Effector memory CD8-positive, alpha-beta T cell (primary cell): ENCODE measurements at places on chromosomes 6 and 20.

- no peak for DNase-seq
These were observed 161.5 kb upstream of the HEY2 start for GRCh38 chr6:125587666-125588632.

GRCh38 chr20:14775778-14776177, 438.4 kb upstream of the FLRT3 start:
- DNase-seq = no peak

DNA sequence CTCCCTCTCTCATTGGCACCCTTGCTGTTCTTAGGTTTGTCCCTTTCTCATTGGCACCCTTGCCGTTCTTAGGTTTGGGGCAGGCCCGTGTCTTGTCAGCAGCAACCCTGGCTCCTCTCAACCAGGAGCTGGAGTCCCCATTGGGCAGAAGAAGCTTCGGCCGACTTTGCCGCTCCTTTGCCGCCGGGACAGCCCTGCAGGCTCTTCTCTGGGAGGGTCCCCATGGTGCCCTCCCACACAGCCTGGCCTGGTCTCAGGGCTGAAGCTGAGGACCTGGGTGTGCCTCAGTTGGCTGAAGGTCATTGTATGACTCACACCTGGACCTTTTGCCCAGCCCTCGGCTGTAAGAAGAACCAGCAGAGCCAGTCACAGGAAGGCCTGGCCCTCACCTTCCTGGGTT, 59.6 kb downstream of the PPP1R14C start:
- no peak for DNase-seq

GRCh38 chr20:1431158-1431557, 35.5 kb downstream of the NSFL1C start:
- DNase-seq = no peak

DNA sequence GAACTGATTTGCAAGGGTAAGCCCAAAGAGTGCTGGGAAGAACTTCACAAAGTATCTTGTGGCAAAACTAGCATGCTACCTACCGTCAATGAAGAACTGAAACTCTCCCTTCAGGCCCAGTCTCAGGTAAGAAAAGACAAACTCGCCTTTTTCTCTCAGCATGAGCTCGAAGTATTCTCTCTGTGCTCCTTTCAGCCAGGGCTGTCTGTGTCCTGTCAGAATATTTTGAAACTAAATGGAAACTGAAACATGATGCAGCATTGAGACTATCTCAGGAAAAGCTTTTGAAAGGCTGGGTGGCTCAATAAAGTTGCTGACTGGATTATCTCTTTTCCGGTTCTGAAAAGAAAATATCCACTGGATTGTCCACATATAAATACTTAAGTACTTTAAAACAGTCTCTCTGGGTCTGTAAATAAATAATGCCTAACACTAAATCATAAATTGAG, 696 bp downstream of the CALHM5 start:
- DNase-seq = no peak

- no peak for DNase-seq
These were observed 480.0 kb upstream of the JARID2 start for GRCh38 chr6:14765721-14766390.

- no peak for DNase-seq
These were observed 13.9 kb upstream of the ADGRF5 start for GRCh38 chr6:46935687-46936086.

DNA sequence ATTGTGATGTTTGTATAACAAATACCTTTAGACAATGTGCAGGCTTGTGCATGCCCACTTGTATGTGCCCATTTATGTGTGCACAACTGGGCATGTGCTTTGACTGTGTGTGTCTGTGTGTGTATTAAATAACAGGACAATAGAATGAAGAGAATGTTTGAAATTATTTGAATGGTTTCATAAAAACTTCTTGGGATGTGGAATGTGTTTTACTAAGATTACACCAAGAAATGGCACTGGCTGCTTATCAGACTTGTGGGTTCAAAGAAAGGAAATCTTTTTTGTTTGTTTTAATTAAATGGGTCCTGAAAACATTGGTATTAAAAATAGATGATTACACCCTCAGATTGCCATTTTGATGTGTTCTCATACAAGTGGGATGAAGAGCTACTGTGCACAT, 191.6 kb upstream of the CCN2 start:
- no peak for DNase-seq

DNA sequence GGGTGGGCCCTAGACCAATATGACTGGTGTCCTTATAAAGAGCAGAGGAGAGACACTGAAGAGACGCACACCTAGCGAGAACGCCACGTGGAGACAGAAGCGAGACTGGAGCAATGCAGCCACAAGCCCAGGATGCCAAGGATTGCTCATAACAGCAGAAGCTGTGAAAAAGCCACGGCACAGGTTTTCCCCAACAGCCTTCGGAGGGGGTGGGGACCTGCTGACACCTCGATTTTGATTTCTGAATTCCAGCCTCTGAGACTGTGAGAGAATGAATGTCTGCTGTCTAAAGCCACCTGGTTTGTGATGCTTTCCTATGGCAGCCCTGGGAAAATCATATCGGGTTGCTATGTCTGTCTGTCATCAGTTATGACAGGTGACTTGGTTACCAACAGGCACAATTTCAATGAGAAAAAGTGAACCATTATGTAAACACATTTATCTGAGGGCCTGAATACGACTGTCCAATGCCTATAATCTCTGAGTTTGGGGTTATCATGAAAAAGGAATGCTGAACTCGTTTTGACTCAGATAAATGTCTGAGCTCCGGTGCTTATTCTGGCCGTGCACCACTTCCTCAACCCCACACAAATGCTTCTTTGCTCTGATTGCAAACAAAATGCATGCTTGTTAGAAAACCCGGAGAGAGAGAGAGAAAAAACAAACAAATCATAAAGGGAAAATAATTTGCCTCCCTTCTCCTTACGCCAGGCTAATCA, 769.7 kb downstream of the PTPRT start:
- no peak for DNase-seq

DNA sequence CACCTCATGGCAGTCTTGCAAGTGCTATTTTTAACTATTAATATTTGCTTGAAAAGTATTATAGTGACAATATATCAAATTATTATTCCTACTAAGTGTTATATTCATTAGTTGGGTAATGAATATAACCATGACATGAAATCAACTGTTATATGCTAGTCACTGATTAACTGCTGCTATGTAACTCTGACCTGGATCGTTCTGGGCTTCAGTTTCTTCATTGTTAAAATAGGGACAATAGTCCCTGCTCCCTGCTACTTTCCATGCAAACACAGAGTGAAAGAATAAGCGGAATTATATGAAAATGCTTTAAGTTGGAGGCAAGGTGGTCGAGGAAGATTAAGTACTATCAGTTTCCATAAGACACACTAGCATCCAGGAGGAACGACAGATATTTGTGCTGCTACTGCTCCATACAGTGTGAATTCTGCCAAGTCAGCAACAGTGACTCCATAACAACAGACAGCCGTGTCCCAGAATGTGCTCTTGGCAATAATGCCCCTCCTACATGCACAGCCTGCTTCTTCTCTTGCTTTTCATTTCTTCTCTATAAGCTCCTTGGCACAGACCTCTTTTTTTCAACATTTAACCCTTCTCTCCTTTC, 107.2 kb downstream of the CHD6 start:
- no peak for DNase-seq

GRCh38 chr6:44731485-44732095, 344.1 kb downstream of the CDC5L start:
- no peak for DNase-seq

DNA sequence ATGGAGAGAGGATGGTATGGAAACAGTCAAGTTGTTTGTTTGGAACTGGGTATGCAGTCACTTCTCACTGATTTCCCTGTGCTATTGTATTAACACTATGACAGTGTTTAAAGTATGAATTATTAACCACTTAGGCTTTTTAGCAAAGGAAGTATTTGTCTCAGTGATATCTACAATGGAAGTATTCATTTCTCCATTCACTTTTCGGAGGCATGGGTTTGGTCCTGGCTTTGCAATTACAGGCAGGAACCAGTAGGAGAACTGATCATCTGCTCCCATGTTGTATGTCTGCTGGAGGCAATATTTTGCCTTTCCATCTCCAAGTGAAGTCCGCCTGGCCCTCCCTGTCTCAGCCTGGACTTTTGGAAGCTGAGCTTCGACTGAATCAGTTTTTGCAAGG, 30.6 kb upstream of the EXOC2 start:
- DNase-seq = no peak

DNA sequence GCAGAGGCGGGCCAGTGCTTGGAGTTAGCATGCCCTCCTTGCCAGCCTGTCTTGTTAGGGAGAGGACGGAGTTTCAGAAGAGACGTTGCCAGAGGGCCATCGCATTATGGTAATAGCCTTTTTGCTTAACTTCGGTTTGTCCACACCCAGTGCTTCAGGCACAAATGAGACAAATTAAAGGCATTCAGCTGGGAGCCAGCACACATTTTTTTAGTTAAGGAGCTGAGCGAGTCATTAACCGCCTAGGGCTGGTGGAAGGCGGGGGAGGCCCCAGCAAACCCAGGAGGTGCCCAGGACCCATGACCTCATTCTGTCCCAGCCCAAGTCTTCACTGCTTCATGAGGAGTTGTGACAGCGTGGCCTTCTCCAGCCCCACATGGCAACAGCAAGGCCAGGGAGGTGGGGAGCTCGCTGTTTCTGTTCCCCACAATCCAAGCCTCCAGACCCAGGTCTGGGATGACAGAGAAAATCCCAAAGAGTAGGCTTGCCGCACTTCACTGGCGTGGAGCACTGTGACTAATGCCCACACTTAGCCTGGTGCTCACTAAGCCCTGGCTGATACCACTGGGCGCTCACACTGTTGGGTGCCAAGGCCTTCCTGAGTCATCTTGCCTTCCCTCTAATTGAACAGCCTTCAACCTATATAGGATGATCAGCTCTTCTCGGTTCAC, 237.1 kb downstream of the ANKRD60 start:
- no peak for DNase-seq

- no peak for DNase-seq
These were observed 21.8 kb downstream of the ULBP1 start for GRCh38 chr6:149985481-149985937.

- DNase-seq = no peak
These were observed 202.5 kb upstream of the MAN1A1 start for GRCh38 chr6:119552021-119552420.

- DNase-seq = no peak
These were observed 71.3 kb upstream of the STXBP5 start for GRCh38 chr6:147132889-147133288.

DNA sequence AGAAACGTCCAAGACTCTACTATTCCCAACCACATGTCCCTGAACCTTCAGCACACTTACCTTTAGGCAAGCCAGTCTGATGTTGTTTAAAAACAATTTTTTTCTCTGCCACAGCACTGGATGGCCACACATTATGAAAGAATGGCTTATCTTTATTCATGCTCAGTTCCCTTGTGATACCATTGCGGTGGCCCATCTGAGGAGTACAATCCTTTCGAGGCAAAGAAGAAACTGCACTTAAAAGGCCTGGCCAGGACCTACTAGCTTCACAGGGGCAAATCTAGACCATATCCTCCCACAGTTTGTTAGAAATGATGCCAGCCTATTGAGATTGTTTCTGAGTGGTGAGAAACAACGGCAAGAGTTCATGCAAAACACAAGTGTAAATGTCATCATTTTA, 88.4 kb upstream of the PLEKHG1 start:
- DNase-seq = no peak

GRCh38 chr6:50381099-50381415, 331.3 kb upstream of the DEFB112 start:
- no peak for DNase-seq

DNA sequence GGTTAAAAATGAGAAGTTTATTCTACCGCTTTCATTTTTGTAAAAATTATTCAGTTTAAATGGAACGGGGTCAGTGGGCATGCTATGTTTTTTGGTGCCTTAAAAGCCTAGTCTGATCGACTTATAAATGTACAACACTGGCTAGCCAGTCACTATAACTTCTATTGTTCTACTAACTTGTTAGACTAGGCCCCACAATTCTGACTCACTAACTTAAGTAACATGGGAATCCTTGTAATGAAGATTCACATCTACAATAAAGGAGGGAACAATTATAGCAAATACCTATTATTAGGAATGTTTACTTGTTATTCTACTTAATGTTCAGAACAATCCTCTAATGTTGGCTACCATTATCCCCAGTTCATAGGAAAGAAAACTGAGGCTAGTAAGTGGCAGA, 28.5 kb downstream of the REPS1 start:
- no peak for DNase-seq

DNA sequence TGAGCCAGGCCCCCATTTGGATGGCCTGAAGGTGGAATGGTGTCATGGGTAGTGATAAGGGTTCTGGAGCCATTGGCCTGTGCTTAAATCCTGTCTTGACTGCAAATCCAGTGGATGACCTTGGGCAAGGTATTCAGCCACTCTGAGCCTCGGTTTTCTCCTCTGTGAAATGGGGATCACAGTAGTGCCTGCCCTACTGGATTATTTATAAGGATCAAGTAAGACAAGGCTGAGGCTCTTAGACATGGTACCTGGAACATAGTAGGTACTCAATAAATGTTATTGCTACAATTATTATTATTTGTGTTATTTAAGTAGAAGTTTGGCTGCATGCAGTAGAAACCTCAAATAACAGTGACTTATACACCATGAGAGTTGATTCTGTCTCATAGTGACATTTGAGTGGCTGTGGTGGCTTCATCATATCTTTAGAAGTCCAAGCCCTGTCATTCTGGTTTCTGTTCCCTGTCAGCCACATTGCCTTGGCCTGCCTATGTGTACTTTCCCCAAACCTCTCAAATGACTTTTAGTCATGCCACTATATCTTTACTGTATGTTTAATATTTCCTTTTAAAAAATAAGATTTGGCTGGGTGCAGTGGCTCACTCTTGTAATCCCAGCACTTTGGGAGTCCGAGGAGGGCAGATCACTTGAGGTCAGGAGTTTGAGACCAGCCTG, 37.6 kb upstream of the CHMP4B start:
- DNase-seq = no peak

DNA sequence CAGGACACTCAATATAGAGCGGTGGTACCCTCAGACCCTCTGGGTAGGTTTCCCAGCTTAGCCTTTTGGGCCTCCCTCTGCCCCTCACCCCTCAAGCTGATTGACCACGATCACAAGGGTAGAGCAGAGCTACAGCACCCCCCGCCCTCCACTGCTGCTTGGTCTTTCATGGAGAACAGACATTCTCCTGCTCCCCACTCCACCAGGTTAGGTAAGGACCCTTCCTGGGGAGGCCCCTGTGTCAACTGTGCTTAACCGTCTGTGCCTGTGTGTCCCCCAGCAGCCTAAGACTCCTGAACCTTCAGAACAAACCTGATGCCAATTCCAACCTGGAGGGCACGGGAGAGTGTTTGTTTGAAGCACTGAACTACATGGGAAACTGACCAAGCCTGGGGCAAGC, 11.8 kb downstream of the MYH7B start:
- no peak for DNase-seq

DNA sequence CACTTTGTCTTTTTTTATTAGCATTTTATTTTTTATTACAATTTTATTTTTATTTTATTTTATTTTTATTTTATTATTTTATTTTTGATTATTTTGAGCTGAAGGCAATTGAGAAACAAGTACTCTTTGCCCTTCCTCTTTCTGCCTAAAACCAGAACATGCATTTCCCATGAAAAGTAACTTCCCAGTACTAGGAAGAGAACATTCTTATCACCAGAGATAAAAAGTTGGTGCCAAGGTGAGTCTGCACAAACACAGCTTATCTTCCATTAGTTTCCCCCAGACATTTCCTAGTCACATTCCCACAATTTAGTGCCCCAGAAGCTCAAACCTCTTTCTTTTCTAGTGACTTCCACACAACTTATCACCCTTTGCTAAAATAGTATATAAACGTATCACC, 84.8 kb downstream of the CD24 start:
- no peak for DNase-seq
